ENCODE measurements at places on chromosomes 11 and 22. TPM values are rescaled to one million over a fixed set of nuclear protein-coding genes. Genes with fewer than 3 reads are reported as not detected.

ARHGEF12 gene
- polyA plus RNA-seq: 39.8 TPM

GRCh38 chr11:1761857-1762536, 1.7 kb downstream of the CTSD start:
- DNase-seq: no peak

GRCh38 chr11:81237139-81237538, 1496.5 kb downstream of the FAM181B start:
- DNase-seq: peak; percentile 70

GRCh38 chr22:50436841-50437341, 37.9 kb downstream of the SBF1 start:
- DNase-seq: no peak

DNA sequence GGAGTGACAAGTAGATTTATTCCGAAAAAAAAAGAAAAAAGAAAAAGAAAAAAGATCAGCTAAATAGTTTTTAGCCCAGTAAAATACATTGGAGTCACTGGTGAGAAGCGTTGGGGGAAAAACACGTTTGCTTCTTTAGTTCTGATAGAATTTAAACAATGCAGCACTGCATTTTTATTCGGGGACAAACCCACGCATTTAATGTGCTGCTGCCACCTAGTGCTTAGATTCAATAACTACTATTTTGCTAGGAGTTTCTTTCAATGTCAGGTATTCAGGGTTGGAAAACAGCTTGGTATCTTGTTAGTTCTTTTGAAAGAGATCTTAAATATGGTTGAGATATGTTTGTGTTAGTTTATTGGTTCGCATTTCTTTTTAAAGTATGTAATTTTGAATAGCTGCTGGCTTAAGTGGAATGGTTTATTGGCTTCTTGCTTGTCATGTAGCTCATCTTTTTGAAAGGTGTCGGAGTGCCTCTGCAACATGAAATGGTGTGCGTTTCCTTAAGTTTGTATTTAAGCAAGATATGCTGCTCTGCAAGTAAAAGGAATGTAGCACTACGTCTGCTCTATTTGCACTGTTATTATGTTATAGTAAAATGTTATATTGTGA, 41.9 kb downstream of the SVIP start:
- peak; percentile 71 for DNase-seq

GRCh38 chr11:127110542-127110941, 110.0 kb upstream of the KIRREL3 start:
- DNase-seq: peak; percentile 64

GRCh38 chr11:47233989-47234668, 14.5 kb downstream of the ACP2 start:
- DNase-seq: peak; percentile 73

DNA sequence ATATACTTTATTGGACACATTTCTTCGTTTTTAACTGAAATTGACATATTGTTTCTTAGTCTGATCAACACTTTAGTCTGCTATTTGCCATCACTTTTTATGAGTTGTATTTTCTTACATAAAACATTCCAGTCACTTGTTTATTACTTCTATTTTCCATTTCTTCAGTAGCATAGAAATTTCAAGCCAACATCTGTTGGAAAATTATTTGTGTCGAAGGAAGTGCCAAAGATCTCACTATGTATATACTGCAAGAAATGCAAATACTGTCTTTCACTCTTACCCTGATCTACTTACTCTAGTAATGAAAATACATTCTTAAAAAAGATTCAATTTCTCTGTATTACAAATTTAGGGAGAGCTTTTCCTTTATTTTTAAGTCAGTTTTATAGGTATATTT, 105.9 kb downstream of the SLC17A6 start:
- peak; percentile 84 for DNase-seq

All from muscle of leg (tissue), 16 donors.